ENCODE measurements at places on chromosomes 6 and 20. TPM values are rescaled to one million over a fixed set of nuclear protein-coding genes. Genes with fewer than 3 reads are reported as not detected.

GRCh38 chr6:43081043-43081442 is 4.9 kb downstream of the PTK7 start:
- DNase-seq: no peak

- peak; percentile 57 for DNase-seq
Measured at GRCh38 chr20:5270603-5271002, 46.2 kb downstream of the PROKR2 start.

DNA sequence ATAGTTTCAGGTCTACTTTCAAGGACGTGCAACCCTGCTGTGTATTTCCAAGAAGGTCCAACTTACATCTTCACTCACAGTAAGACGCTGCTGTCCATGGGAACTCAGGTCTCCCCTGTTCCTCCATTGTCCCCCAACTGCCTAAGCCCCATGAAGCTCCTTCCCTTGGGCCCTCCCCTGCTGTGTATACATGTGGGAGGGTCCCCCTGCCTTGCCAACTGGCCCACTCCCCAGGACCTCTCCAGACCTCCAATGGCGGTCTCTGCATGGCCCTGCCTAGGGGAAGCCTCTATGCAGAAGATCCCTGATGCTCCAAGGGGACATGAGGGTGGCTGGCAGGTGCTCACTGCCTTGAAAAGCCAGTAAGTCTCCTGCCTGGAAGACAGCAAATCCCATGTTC is 186.7 kb upstream of the CST7 start:
- no peak for DNase-seq

Gene BPIFB2
- total RNA-seq: not detected

GRCh38 chr6:166905505-166906134 is 50.7 kb downstream of the RNASET2 start:
- DNase-seq: no peak

DNA sequence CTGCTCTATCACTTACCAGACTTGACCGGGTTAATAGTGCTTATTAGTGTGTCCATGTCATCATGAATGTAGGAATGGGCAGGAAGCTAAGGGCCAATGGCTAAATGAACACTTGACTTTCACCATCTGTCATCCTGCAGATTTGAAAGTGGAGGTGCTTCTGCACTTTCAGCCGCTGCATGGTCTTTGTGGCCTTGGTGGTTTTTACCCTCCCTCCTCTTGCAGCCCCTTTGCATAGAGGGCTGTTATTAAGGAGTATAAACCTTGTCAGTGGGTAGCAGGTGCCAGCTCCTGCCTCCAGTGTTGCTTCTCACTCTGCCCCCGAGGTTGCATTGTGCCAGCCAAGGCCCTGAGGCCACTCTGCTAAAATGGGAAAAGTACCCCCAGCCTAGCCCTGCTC is 122.2 kb upstream of the TNFAIP3 start:
- no peak for DNase-seq

Gene TRDN
- not detected for total RNA-seq

DNA sequence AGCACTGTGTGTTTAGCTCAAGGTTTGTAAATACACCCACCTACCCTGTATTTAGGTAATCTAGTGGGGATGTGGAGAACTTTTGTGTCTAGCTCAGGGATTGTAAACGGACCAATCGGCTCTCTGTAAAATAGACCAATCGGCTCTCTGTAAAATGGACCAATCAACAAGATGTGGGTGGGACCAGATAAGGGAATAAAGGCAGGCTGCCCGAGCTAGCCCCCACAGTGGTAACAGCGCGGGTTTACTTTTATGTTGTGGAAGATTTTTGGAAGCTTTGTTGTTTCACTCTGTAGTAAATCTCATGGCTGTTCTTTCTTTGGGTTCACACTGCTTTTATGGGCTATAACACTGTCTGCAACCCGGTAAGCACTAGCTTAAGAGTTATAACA is 32.1 kb upstream of the RANBP9 start:
- no peak for DNase-seq

- DNase-seq: no peak
Measured at GRCh38 chr6:87918461-87918941, 129.1 kb upstream of the SPACA1 start.

DNA sequence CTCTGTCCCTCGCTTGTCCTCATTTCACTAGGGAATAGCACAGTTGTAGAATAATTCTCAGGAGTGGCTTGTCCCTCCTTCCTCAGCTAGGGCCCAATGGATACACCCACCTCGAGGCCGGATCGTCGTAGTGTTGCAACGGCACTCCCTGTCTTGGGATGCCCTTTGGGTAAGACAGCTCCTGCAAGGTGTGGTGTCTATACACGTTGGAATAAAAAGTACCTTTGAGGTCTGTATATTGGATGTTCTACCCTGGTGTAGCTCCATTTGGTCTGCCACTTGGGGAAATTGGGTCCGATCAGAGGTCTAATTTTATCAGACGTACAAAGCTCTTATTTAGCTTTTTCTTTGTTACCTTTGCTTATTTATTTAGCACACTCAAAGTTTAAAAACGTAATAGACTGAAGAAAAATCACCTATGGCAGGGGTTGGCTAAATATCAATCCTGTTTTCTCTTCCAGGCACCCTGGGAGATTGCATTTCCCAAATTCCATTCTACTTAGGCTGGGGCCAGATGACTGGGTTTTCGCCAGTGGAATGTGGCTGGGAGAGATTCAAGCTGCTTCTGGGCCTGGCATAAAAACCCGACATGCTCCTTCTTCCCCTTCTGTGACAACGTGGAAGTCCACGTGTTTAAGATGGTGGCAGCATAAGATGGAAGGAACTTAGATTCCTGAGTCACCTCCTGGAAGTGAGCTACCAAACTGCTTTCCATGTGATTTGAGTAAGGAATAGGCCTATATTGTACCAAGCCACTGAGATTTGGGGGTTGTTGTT is 82.3 kb upstream of the CD83 start:
- peak; percentile 54 for DNase-seq
